ENCODE measurements at places on chromosomes 1 and 21. TPM values are rescaled to one million over a fixed set of nuclear protein-coding genes. Genes with fewer than 3 reads are reported as not detected.
A peak's percentile ranks its signal among the peaks of the same experiment; 100 is the strongest.

DNA sequence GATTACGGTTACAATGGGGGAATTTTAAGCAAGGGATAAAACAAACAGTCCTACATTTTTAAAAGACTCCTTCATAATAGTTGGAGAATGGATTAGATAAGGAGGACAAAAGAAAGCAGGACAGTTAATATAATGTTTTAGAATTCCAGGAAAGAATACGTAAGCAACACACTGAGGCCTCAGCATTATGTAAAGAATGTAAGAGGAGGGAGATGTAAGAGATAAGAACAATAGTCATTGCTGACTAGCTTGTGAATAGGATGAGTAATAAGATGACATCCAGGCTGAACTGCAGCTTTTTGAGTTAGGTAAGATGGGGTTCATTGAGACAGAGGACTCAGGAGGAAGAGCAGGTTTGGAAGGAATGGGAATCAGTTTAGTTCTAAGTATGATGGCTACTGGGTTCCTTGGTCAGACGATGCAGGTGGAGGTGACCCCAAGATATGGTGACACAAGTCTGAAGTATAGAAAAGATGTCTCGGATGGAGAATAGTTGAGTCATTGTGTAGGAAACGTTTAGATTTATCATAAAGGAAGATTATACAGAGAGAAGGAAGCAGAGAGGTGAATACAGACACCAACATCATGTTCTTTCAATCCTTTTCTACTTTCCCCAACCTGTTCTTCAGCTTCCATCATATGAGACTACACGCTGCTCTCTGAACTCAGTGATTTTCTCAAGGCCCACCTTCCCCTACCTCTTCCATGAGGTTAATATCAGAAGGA lies 372.8 kb downstream of the PTBP2 start:
- DNase-seq = no peak

Gene F5
- 38.5 TPM for total RNA-seq

Gene ECM1
- 0.42 TPM for total RNA-seq

- DNase-seq = no peak
Observed at GRCh38 chr1:53270873-53271272, 32.6 kb upstream of the MAGOH start.

Gene C8B
- 8.4 TPM for total RNA-seq

- peak; percentile 29 for DNase-seq
Observed at GRCh38 chr1:109722908-109723691, 11.0 kb downstream of the GSTM5 start.

Gene CHIT1
- not detected for total RNA-seq

Gene OPN3
- 17.4 TPM for total RNA-seq

DNA sequence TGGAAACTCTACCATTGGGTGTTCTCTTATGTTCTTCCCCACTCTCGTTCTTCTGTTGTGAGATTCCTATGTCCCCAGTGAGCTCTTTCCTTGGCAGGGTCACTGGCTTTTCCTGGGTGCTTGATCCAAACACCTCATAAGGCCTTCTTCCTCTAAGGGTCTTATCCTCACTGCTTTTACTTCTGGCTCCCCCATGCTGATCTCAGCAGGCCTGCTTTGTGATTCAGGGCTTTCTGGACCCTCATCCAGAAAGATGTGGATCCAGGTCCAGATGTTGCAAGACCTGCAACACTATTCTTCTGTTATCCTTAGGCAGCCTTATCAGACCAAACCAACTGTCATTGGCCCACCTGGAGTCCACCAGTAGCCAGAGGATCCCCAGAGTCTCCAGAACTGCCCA lies 11.2 kb upstream of the MYOG start:
- DNase-seq = no peak

- no peak for DNase-seq
Observed at GRCh38 chr1:154807048-154807591, 63.0 kb downstream of the KCNN3 start.

GRCh38 chr1:182279724-182280503 lies 111.7 kb downstream of the GLUL start:
- peak; percentile 91 for DNase-seq

Gene CCT3
- total RNA-seq = 615 TPM

GRCh38 chr1:38745476-38746401 lies 113.8 kb downstream of the RRAGC start:
- no peak for DNase-seq

- peak; percentile 28 for DNase-seq
Observed at GRCh38 chr1:2494323-2494693, 18.2 kb downstream of the PLCH2 start.

GRCh38 chr1:209855623-209856022 lies 27.9 kb downstream of the UTP25 start:
- DNase-seq = no peak

Gene CDA
- total RNA-seq = 0.66 TPM

- DNase-seq = no peak
Observed at GRCh38 chr1:162884831-162885230, 23.9 kb upstream of the CCDC190 start.

Gene LRRC3
- total RNA-seq = 4.8 TPM

DNA sequence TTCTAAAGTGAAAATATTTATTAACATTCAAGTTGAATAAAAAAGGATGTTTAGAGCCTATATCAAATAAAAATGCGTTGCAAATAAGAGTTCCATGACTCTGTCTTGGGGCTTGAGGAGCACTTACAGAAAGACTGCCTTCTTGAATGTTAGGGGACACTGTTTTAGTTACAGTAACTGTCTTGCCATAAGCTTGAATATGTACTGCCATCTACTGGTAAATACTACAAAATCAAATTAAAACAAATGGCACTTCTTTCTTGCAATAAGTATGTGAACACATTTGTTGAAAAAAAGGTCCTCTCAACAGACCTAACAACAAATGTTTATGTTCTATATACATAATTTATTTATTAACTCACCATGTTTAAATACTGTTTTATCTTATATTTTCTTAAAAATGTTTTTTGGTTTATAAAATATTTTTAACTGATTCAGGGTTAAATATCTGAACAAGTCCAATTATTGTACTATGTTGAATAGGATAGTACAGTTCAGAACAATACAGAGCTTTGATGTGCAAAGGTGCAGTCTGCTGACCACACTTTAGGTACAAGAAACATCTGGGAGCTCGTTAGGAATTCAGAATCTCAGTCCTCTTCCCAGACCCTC lies 199.5 kb downstream of the LRRIQ3 start:
- DNase-seq = peak; percentile 17

Gene IL24
- total RNA-seq = not detected

DNA sequence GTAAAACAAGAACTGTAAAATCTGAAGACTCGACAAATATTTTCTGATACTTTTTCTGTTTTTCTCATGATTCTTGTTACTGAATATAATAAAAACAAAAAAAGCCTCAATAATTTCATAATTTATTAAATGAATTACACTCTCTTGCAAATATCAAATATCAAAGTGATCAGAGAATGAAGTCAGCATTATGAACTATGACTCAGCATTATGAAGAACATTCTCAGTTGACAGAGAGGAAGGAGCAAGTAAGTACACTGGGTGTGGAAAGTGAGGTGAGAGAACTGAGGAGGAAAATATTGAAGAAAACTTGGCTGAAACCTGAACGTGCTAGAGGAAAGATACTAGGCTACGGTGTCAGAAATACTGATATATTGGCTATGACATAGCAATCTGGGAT lies 529.5 kb downstream of the KCNT2 start:
- no peak for DNase-seq

DNA sequence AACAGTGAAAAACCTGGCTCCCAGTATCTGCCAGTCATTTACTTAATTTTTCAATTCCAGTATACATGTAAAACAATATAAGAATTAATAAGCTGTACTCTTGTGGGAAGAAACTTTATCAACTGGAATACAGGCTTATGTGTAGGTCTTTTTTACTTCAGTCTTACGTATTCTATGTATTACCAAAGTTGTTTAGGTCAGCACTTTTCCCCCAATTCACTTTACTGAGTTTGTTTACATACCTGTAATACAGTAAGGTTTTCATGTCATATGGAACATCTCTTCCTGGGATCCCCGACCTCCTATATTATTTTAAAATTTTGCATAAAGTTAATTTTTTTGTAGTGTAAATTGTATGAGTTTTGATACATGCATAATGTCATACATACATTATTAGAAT lies 181.8 kb upstream of the OLFM3 start:
- no peak for DNase-seq

- no peak for DNase-seq
Observed at GRCh38 chr1:19028110-19028509, 71.6 kb upstream of the IFFO2 start.

GRCh38 chr21:27580276-27580675 lies 613.4 kb upstream of the ADAMTS5 start:
- DNase-seq = no peak

Gene ARHGAP30
- total RNA-seq = 0.20 TPM

- DNase-seq = no peak
Observed at GRCh38 chr21:45436351-45437065, 31.5 kb downstream of the COL18A1 start.

Gene YY1AP1
- 28.5 TPM for total RNA-seq

- no peak for DNase-seq
Observed at GRCh38 chr1:17735793-17736192, 19.3 kb upstream of the ACTL8 start.

Gene SPRR5
- total RNA-seq = not detected

- no peak for DNase-seq
Observed at GRCh38 chr1:47688461-47689296, 250.8 kb downstream of the FOXD2 start.

Gene TSPEAR
- total RNA-seq = 0.07 TPM

Gene VASH2
- total RNA-seq = 1.00 TPM

- no peak for DNase-seq
Observed at GRCh38 chr21:18249672-18250071, 5.0 kb downstream of the CHODL start.

Gene LCE3E
- not detected for total RNA-seq

DNA sequence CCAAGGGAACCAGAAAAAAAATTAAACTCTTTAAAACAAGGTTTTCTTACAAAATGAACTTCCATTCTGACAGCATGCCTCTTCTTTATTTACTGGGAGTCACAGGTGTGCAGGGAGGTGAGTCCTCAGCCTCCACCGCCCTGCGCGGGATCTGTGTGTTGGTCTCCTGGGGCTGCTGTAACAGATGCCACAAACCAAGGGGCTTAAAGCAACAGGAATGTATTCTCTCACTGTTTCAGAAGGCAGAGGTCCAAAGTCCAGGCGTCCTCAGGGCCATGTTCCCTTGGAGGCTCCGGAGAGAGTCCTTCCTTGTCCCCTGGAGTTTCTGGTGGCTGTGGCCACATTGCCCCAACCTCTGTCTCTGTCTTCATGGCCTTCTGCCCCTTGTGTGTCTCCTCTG lies 123.6 kb upstream of the C1orf174 start:
- DNase-seq = no peak

Gene HEYL
- not detected for total RNA-seq

- peak; percentile 30 for DNase-seq
Observed at GRCh38 chr1:33119532-33120217, 38.7 kb downstream of the AZIN2 start.

- DNase-seq = no peak
Observed at GRCh38 chr21:45253180-45253579, 34.5 kb downstream of the POFUT2 start.

DNA sequence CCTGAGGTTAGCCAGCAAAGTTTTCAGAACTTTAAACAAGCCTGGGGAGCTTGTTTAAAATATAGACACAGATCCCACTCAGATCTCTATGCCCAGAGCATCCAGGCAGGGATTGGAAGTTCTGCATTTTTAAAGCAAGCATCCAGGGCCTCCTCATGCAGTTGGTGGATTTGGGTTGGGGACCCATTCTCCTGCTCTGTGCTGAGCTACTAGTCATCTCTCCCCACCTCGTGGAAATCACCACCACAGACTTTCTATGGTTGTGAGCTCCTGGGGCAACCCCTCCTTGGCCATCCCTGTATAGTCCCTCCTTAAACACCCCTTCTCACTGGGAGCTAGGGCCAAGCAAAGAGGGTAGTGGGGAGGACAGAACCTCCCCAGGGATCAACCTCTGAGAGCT lies 73.5 kb upstream of the CASZ1 start:
- DNase-seq = no peak

- no peak for DNase-seq
Observed at GRCh38 chr1:214898161-214898560, 184.4 kb upstream of the KCNK2 start.

All from HepG2 (cell line).